Vagina (tissue), 2 donors: ENCODE measurements at places on chromosomes 11 and 22. TPM values are rescaled to one million over a fixed set of nuclear protein-coding genes. Genes with fewer than 3 reads are reported as not detected.

GRCh38 chr11:26862801-26863200 is 131.1 kb upstream of the FIBIN start:
- no peaks in the 10 kb centered on the region for H3K27me3 ChIP-seq
- no peak overlapping the region for H3K4me3 ChIP-seq
- no peak for DNase-seq

- H3K4me1 ChIP-seq, result peaks cover 49% of the 10 kb centered on the region
- H3K36me3 ChIP-seq, result no peaks in the 10 kb centered on the region
- H3K27ac ChIP-seq, result peak within 1 kb of the TSS; percentile 81
- no peak for DNase-seq
- no peaks in the 10 kb centered on the region for H3K27me3 ChIP-seq
These were observed at the start of gene TCN2 for GRCh38 chr22:30606455-30607299. TCN2 (plus strand) TSS chr22:30607174; CDS start chr22:30607332, 158 bp downstream.

DNA sequence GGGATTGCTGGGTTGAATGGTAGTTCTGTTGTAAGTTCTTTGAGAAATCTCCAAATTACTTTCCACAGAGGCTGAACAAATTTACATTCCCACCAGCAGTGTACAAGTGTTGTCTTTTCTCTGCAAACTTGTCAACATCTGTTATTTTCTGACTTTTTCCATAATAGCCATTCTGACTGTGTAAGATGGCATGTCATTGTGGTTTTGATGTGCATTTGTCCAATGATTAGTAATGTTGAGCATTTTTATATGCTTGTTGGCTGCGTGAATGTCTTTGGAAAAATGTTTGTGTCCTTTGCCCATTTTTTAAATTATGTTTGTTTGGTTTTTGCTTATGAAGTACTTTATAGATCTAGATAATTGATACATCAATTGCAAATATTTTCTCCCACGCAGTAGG is 1025.0 kb downstream of the JRKL start:
- no peaks in the 10 kb centered on the region for H3K36me3 ChIP-seq
- DNase-seq, result no peak

GRCh38 chr11:91790346-91791170 is 434.1 kb upstream of the FAT3 start:
- H3K4me1 ChIP-seq, result peaks cover 4% of the 10 kb centered on the region
- H3K4me3 ChIP-seq, result no peak overlapping the region
- no peaks in the 10 kb centered on the region for H3K36me3 ChIP-seq
- no peaks in the 10 kb centered on the region for H3K27me3 ChIP-seq
- DNase-seq, result no peak
- no peak overlapping the region for H3K27ac ChIP-seq

GRCh38 chr11:88103337-88104206 is 71.7 kb downstream of the RAB38 start:
- H3K27me3 ChIP-seq, result no peaks in the 10 kb centered on the region
- H3K4me1 ChIP-seq, result peaks cover 9% of the 10 kb centered on the region
- DNase-seq, result no peak
- no peak overlapping the region for H3K4me3 ChIP-seq
- H3K27ac ChIP-seq, result no peak overlapping the region
- H3K36me3 ChIP-seq, result no peaks in the 10 kb centered on the region

- no peaks in the 10 kb centered on the region for H3K27me3 ChIP-seq
- H3K4me3 ChIP-seq, result no peak overlapping the region
- no peak for DNase-seq
- H3K36me3 ChIP-seq, result no peaks in the 10 kb centered on the region
These were observed 4.0 kb downstream of the PYGM start for GRCh38 chr11:64755681-64756361.

- DNase-seq, result no peak
- no peak overlapping the region for H3K27ac ChIP-seq
- H3K4me3 ChIP-seq, result no peak overlapping the region
- no peaks in the 10 kb centered on the region for H3K4me1 ChIP-seq
- no peaks in the 10 kb centered on the region for H3K36me3 ChIP-seq
These were observed 117.9 kb downstream of the ATG16L2 start for GRCh38 chr11:72932132-72932570.

- DNase-seq, result no peak
- no peaks in the 10 kb centered on the region for H3K4me1 ChIP-seq
- no peaks in the 10 kb centered on the region for H3K36me3 ChIP-seq
- no peak overlapping the region for H3K4me3 ChIP-seq
- H3K27me3 ChIP-seq, result no peaks in the 10 kb centered on the region
These were observed 50.9 kb upstream of the WNT11 start for GRCh38 chr11:76257074-76257719.

- H3K36me3 ChIP-seq, result no peaks in the 10 kb centered on the region
- no peaks in the 10 kb centered on the region for H3K4me1 ChIP-seq
- no peaks in the 10 kb centered on the region for H3K27me3 ChIP-seq
- no peak for DNase-seq
- H3K27ac ChIP-seq, result no peak overlapping the region
- no peak overlapping the region for H3K4me3 ChIP-seq
These were observed 2.4 kb upstream of the OR4X2 start for GRCh38 chr11:48242501-48242900.

DNA sequence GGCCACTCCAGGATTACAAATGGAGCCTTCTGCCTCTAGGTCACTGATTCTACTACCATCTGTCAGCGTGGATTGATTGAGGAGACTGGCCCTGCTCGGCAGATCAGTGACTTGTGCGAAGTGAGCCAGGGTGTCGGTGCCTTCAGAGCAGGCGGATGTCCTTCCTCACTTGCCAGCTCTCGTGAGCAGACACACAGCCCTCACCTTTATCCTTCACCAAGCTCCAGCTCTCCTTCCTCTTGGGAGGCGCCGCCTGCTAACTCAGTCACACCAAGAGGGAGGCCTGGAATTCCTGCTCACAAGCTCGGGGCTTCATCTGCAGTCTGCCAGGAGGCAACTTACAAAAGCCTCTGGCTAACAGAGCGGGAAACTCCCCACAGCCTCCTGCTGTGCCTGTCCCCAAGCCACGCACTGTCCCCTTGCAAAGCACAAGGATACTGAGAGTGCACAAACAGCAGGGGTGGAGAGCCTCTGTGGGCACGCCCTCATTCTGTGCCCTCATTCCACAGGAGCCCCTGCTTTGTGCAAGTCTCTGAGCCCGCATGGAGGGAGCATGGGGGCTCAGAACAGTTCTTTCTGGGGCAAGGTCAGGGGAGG is 3.5 kb upstream of the TCF20 start:
- H3K4me1 ChIP-seq, result peaks cover 16% of the 10 kb centered on the region
- H3K27me3 ChIP-seq, result no peaks in the 10 kb centered on the region
- no peak overlapping the region for H3K27ac ChIP-seq
- no peaks in the 10 kb centered on the region for H3K36me3 ChIP-seq
- no peak overlapping the region for H3K4me3 ChIP-seq

DNA sequence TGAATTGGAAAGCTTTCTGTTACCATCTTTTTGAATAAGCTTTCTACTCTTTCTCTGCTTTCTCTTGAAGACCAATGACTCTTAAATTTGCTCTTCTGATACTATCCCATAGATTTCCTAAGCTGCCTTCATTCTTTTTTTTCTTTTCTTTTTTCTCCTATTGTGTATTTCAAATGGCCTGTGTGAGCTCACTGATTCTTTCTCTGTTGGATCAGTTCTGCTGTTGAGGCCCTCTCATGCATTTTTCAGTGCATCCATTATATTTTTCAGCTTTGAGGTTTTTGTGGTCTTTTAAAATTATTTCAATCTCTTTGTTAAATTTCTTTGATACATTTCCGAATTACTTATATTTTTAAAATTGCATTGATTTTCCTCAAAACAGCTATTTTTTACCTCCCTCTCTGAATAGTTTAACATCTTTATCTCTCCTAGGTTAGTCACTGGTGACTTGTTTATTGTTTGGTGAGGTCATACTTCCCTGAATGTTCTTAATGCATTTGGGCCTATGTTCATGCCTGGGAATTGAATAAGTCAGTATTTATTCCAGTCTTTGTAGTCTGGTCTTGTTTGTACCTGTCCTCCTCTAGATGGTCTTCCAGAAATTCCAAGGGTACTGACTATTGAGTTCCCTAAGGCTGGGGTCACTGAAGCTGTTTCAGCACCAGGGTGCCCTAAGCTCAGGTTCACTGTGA is 110.6 kb upstream of the SERPIND1 start:
- no peak overlapping the region for H3K27ac ChIP-seq
- H3K36me3 ChIP-seq, result no peaks in the 10 kb centered on the region
- H3K4me1 ChIP-seq, result no peaks in the 10 kb centered on the region
- DNase-seq, result no peak
- no peak overlapping the region for H3K4me3 ChIP-seq
- H3K27me3 ChIP-seq, result no peaks in the 10 kb centered on the region

GRCh38 chr22:48700180-48700565 is 1127.5 kb downstream of the BRD1 start:
- no peaks in the 10 kb centered on the region for H3K4me1 ChIP-seq
- H3K27me3 ChIP-seq, result no peaks in the 10 kb centered on the region
- no peak overlapping the region for H3K4me3 ChIP-seq
- no peaks in the 10 kb centered on the region for H3K36me3 ChIP-seq

GRCh38 chr11:99069856-99070444 is 49.2 kb downstream of the CNTN5 start:
- no peaks in the 10 kb centered on the region for H3K27me3 ChIP-seq
- peak overlapping the region; percentile 27 for H3K4me3 ChIP-seq
- no peaks in the 10 kb centered on the region for H3K36me3 ChIP-seq
- no peaks in the 10 kb centered on the region for H3K4me1 ChIP-seq
- DNase-seq, result no peak
- no peak overlapping the region for H3K27ac ChIP-seq

DNA sequence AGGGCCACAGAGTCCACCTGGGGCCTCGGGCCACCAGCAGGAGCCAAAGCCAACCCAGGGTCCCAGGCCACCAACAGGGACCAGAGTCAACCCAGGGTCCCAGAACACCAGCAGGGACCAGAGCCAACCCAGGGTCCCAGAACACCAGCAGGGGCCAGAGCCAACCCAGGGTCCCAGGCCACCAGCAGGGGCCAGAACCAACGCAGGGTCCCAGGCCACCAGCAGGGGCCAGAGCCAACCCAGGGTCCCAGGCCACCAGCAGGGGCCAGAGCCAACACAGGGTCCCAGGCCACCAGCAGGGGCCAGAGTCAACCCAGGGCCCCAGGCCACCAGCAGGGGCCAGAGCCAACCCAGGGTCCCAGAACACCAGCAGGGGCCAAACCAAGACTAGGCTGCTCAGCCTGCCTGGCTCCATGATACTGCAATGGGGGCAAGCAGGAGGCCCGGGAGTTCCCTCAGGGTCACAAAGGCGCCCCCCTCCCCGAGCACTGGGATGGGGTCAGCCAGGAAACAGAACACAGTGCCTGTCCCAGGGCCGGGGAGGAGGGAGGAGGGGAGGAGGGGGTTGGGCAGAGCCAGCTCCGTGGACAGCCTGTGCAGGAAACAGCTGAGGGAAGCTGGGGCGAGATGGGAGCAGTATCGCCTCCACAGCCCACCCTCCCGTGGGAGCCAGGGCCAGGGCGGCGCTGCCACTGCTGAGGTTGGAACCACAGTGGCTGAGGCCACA is 62.0 kb upstream of the PRR5 start:
- no peaks in the 10 kb centered on the region for H3K36me3 ChIP-seq
- peaks cover 23% of the 10 kb centered on the region for H3K4me1 ChIP-seq
- no peak for DNase-seq
- H3K27me3 ChIP-seq, result no peaks in the 10 kb centered on the region
- H3K27ac ChIP-seq, result peak overlapping the region; percentile 76

DNA sequence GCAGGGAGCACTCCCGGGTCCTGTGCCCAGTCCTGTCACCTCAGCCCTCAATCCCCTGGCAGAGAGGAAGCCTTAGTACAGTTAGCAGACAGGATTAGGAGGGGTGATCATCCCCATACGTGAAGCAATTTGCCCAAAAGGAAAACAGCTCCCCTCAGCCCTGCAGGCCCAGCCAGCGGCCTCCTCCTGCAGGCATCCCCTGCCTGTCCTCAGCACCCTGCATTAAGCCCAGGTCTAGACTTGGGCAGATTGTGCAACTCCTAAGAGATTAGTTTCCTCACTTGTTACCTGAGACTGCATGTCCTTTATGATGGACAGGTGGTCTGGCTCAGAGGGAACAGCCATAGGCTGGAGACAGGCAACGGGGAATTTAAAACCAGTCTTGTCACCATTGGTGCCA is 95.5 kb upstream of the TMEM45B start:
- H3K4me1 ChIP-seq, result no peaks in the 10 kb centered on the region
- no peaks in the 10 kb centered on the region for H3K27me3 ChIP-seq
- H3K27ac ChIP-seq, result no peak overlapping the region
- no peaks in the 10 kb centered on the region for H3K36me3 ChIP-seq
- DNase-seq, result no peak
- H3K4me3 ChIP-seq, result no peak overlapping the region

Gene BATF2
- total RNA-seq, result not detected

Gene PTGDR2
- total RNA-seq, result 0.25 TPM

Gene TIGD3
- not detected for total RNA-seq

Gene SOX10
- 3.2 TPM for total RNA-seq

Gene SLC22A25
- 0.98 TPM for total RNA-seq

Gene DNAJB7
- not detected for total RNA-seq

Gene MAFF
- total RNA-seq, result 90.6 TPM

Gene MPPED1
- total RNA-seq, result 0.49 TPM

Gene RIMBP3C
- not detected for total RNA-seq

Gene SPINDOC
- total RNA-seq, result 6.6 TPM
